ENCODE measurements at places on chromosomes 6 and 20.

- no peak for DNase-seq
Observed at GRCh38 chr6:51028276-51028675, 209.6 kb downstream of the TFAP2B start.

- no peak for DNase-seq
Observed at GRCh38 chr6:1496836-1497760, 107.7 kb downstream of the FOXF2 start.

- no peak for DNase-seq
Observed at GRCh38 chr20:7879883-7880282, 60.4 kb downstream of the HAO1 start.

GRCh38 chr6:161435748-161436070 lies 161.8 kb upstream of the AGPAT4 start:
- DNase-seq: no peak

Measured in CD4-positive, alpha-beta T cell treated with Interleukin-17A for 1 hour (primary cell).